Ureter (tissue), 1 donor: ENCODE measurements at places on chromosomes 5 and 9. TPM values are rescaled to one million over a fixed set of nuclear protein-coding genes. Genes with fewer than 3 reads are reported as not detected.
A peak's percentile ranks its signal among the peaks of the same experiment; 100 is the strongest.

DNA sequence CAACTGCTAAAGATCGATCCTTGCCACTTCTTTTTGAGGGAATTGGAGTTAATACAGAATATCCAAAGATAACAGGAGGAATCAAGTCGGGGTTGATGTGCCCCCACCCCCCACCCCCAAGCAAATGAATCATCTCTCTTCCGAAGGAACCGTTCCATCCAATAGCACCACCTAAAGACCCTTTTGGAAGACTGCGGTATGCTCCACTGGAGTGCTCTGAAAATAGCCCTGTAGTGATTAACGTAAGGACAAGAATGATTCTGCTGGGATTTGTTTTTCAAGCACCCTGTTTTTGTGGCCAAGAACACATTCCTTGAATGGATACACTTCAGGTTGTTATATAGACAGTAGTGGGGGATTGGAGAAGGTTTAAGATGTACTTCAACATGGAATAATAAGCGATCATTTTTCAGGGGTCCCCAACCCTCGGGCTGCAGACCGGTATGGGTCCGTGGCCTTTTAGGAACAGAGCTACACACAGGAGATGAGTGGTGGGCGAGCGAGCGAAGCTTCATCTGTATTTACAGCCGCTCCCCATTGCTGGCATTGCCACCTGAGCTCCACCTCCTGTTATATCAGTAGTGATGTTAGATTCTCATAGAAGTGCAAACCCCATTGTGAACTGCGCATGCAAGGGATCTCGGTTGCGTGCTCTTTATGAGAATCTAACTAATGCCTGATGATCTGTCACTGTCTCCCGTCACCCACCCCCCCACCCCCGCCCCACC, 44.5 kb upstream of the TMEM252 start:
- DNase-seq: no peak

- peak; percentile 55 for DNase-seq
These were observed 110.4 kb upstream of the LIFR start for GRCh38 chr5:38666668-38667498.

- DNase-seq: no peak
These were observed 30.9 kb downstream of the YIPF5 start for GRCh38 chr5:144139586-144139985.

DNA sequence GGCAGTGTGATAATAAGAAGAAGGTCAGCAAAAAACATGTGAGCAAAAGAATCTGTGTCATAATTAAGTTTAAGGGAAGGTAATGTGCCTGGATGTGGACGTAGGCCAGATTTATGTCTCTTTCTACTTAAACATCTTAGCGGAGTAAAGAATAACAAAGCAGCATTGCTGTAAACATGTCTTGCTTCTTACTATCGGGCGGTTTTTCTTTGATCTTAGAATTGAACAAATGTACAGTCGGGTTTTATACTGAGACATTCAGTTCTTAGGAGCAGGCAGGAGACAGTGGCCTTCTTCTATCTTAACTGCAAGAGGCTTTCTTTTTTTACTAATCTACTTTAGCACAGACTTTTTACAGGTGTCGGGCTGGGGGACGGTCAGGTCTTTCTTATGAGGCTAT, 40.4 kb upstream of the FLT4 start:
- no peak for DNase-seq

QRFP gene
- not detected for total RNA-seq

GRCh38 chr5:97907646-97908400, 724.8 kb upstream of the RIOK2 start:
- DNase-seq: no peak

DNA sequence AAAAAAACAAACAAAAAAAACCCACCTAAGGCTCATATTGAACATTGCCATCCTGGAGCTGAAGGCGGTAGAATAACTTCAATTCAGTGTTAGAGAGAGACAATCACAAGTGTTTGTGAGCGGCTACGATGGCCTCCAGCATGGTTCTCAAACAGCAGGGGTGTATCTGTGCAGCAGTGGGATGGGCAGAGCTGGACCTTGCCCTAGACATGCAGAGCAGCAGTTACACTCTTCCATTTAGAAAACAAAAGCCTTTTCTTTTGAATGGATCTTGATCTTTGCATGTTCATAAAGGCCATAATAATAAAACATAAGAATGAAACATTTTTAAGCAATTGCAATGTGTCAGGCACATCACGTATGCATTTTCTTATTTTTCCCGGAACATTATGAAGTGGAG, 50.3 kb downstream of the ARHGAP26 start:
- DNase-seq: no peak

HRCT1 gene
- 7.2 TPM for total RNA-seq

DNA sequence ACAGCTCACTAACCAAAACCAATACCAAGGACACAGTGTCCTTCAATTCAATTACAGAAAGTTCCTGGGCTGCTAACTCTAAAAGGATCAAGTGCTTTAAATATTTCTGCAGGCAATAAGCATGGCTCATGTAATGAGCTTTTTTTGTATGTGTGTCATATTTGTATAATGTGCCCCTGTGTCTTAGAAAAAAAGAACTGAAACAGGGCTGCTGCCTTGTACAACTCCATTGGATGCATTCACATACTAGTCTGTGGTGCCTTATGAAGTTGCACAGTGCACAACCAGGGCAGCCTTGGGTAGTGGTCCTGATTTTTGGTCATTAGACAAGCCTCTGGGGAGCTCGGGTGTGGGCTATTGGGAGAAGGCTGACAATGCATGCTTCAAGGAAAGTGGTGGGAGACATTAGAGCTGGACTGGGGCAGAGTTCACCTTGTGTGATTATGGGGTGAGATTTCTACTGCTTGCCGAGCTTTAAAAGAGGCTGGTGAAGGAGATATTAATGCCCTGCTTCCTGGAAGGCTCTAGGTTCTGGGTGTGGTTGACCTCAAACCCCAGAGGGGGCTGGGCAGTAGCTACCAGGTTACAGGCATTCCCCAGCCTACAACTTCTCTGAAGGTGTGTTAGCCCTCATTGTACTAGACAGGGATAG, 3.6 kb upstream of the CPEB4 start:
- no peak for DNase-seq
